Urinary bladder (tissue), 4 donors: ENCODE measurements at places on chromosomes 7 and 10. TPM values are rescaled to one million over a fixed set of nuclear protein-coding genes. Genes with fewer than 3 reads are reported as not detected.

CYP3A5 gene
- polyA plus RNA-seq, result 7.1 TPM

RADIL gene
- 8.0 TPM for polyA plus RNA-seq

ZP3 gene
- polyA plus RNA-seq, result 1.1 TPM

SAP25 gene
- polyA plus RNA-seq, result 2.5 TPM

DPYSL4 gene
- polyA plus RNA-seq, result 1.5 TPM

CNPY4 gene
- 26.1 TPM for polyA plus RNA-seq

CLRN3 gene
- not detected for polyA plus RNA-seq

STX1A gene
- polyA plus RNA-seq, result 9.8 TPM

PARD3 gene
- polyA plus RNA-seq, result 27.5 TPM
